Progenitor cell of endocrine pancreas (in vitro differentiated cells): ENCODE measurements at places on chromosomes 5 and 9.

- no peak overlapping the region for H3K4me3 ChIP-seq
- no peak for DNase-seq
Measured at GRCh38 chr5:64914396-64914795, 145.7 kb downstream of the CWC27 start.

GRCh38 chr5:52725065-52725746, 62.5 kb upstream of the ITGA1 start:
- H3K4me1 ChIP-seq = peaks cover 2% of the 10 kb centered on the region
- no peaks in the 10 kb centered on the region for H3K27me3 ChIP-seq

DNA sequence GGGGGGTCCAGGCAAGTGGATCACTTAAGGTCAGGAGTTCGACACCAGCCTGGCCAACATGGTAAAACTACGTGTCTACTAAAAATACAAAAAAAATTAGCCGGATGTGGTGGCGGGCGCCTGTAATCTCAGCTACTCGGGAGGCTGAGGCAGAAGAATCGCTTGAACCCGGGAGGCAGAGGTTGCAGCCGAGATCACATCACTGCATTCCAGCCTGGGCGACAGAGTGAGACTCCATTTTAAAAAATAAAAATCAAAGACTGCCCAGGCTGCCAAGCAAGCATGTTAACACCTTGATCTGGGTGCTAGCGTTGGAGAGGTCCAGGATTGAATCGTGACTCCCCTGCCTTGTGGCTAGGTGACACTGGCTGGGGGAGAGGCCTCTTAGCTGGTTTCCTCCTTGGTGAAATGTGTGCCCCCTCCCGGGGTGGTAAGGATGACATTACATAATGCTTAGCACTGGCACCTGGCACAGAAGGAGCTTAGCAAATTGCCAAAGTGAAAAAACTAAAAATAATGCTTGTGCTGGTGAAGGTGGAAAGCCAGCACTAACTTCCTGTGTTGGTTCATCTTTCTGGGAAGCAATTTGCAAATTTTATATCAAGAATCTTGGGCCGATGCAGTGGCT, 2.2 kb upstream of the CIZ1 start:
- peaks cover 4% of the 10 kb centered on the region for H3K36me3 ChIP-seq
- H3K27ac ChIP-seq = no peak overlapping the region
- peaks cover 6% of the 10 kb centered on the region for H3K4me1 ChIP-seq
- H3K4me3 ChIP-seq = no peak overlapping the region

- peaks cover 5% of the 10 kb centered on the region for H3K4me1 ChIP-seq
- no peaks in the 10 kb centered on the region for H3K36me3 ChIP-seq
- no peak for DNase-seq
- no peak overlapping the region for H3K4me3 ChIP-seq
Measured at GRCh38 chr5:171599957-171600612, 180.6 kb downstream of the FGF18 start.

- H3K27ac ChIP-seq = no peak overlapping the region
- peaks cover 12% of the 10 kb centered on the region for H3K36me3 ChIP-seq
- H3K4me3 ChIP-seq = no peak overlapping the region
- DNase-seq = no peak
- H3K4me1 ChIP-seq = peaks cover 3% of the 10 kb centered on the region
Measured at GRCh38 chr5:178136990-178137389, 6.2 kb downstream of the RMND5B start.

DNA sequence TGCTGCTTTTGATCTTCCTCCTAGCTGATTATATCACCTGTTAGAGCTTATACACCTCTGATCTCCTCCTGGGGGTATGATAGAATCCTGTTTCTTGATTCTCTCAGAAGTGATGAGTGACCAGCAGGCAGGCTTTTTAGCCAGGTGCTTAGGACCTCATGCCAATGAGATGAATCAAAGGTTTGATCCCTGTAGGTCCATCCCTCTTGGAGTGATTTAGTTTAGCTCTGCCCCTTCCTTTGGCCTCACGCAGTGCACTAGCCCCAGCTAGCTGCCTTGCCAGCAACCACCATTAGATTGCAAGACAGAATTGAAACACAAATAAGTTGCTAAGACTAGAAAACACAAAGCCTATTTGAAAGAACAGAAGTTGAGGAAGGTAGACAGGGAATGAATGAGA, 84.4 kb downstream of the ZSWIM6 start:
- H3K27me3 ChIP-seq = no peaks in the 10 kb centered on the region
- peak overlapping the region; percentile 22 for H3K27ac ChIP-seq
- H3K4me3 ChIP-seq = no peak overlapping the region

GRCh38 chr9:98357921-98358535, 102.6 kb upstream of the TBC1D2 start:
- H3K27ac ChIP-seq = peak overlapping the region; percentile 7
- no peaks in the 10 kb centered on the region for H3K4me1 ChIP-seq
- no peak for DNase-seq
- H3K27me3 ChIP-seq = peaks cover 4% of the 10 kb centered on the region
- H3K36me3 ChIP-seq = no peaks in the 10 kb centered on the region

DNA sequence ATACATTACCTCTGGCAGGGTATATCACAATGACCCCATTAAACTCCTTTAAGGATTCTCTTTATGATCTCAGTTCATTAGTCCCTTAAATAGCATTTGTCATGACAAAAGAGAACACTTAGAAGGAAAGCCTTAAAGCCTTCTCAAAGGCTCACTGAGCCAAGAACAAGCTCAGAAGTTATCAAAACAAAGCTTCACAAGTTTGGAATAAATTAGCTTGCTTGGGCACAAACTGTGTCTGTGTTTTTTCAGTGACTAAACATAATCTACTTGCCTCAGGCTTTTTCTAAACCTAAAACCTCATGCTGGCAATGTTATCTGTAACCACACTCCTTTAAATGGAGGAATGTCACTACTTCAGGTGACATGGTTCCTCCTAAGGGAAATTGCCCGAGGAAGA, 1114.9 kb upstream of the C9orf72 start:
- H3K27me3 ChIP-seq = no peaks in the 10 kb centered on the region
- no peak overlapping the region for H3K27ac ChIP-seq
- DNase-seq = no peak
- H3K4me1 ChIP-seq = no peaks in the 10 kb centered on the region
